ENCODE measurements at places on chromosomes 6 and 20.

GRCh38 chr6:51959744-51960383 is 127.5 kb downstream of the PKHD1 start:
- DNase-seq = peak; percentile 88

GRCh38 chr6:163605385-163606097 is 191.0 kb downstream of the QKI start:
- no peak for DNase-seq

GRCh38 chr6:17389274-17389847 is 4.0 kb upstream of the CAP2 start:
- no peak for DNase-seq

DNA sequence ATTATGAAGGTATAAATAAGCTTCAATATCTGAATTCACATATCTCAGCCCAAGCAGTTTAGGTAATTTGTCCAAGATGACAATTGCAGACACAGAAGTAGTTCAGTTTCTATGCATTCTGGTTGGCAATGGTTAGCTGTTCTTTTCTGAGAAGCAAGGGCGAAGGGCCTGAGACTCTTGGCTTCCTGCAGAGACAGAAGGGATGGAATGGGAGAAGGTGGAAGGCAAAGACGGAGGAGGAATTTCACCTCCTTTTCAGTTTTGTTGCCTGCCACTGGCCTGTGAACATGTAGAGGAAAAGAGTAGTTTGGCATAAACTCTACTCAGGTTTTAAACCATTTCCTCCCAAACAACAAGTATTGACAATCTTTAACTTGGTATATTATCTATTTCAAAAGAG is 180.7 kb upstream of the HS3ST5 start:
- no peak for DNase-seq

GRCh38 chr6:149867876-149868640 is 3.9 kb upstream of the LRP11 start:
- no peak for DNase-seq

GRCh38 chr6:36129941-36130666 is at the start of gene MAPK13:
Gene MAPK13, plus strand, starts transcription at chr6:36130513. Its CDS starts 70 bp downstream, at chr6:36130583.
- no peak for DNase-seq

- no peak for DNase-seq
These were observed 38.6 kb downstream of the SLC9A8 start for GRCh38 chr20:49851231-49851705.

- DNase-seq = no peak
These were observed 208.7 kb downstream of the PRL start for GRCh38 chr6:22087960-22088706.

DNA sequence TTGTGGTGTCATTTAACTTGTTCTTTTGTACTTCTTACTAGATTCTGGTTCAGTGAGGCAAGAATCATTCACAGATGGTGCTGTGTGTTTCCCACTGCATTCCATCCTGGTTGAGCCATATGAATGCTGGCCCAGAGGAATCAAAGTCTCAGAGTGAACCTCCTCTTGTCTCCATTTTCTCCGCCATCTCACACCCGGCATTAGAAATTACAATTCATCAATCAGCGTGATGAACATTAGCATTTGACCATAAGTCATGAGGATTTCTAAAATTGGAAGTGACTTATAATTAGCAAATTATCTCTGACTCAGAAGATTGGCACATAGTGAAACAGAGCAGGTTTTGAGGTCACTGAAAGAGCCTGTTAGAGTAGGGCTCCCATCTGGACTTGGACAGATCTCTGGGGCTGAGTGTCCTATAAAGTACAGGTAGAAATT is 25.2 kb downstream of the TNFAIP3 start:
- no peak for DNase-seq

Data from NCI-H82 (cell line).